ENCODE measurements at places on chromosomes 1 and 21. TPM values are rescaled to one million over a fixed set of nuclear protein-coding genes. Genes with fewer than 3 reads are reported as not detected.

DNA sequence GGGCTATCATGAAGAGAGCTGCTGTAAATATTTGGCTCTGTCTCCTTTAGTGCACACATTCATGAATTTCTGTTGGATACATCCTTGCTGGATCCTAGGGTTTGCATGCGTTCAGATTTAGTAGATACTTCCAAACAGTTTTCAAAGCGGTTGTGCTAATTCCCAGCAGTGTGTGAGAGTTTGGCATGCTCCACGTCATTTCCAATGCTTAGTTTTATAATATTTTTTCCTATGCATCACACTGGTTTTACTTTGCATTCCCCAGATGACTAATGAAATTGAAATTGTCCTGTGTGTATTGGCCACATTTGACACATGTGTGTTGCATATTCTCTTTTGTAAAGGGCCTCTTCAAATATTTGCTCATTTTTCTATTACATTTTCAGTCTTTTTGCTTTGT lies 18.5 kb upstream of the AADACL3 start:
- DNase-seq: no peak

DNA sequence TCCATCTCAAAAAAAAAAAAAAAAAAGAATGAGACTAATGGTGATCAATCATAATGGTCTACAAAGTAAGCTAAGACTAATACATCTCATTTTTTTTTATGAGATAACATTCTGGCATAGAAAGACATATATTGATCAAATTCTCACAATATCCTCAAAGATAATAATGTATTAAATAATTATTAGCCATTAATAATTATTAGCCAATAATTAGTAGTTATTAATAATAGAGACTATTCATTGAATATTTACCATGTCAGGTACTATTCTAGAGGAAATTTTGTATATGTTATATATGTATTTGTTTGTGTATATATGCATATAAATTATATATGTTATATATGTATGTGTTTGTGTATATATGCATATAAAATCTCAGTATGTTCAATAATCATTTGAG lies 137.7 kb upstream of the PTBP2 start:
- no peak for DNase-seq

DNA sequence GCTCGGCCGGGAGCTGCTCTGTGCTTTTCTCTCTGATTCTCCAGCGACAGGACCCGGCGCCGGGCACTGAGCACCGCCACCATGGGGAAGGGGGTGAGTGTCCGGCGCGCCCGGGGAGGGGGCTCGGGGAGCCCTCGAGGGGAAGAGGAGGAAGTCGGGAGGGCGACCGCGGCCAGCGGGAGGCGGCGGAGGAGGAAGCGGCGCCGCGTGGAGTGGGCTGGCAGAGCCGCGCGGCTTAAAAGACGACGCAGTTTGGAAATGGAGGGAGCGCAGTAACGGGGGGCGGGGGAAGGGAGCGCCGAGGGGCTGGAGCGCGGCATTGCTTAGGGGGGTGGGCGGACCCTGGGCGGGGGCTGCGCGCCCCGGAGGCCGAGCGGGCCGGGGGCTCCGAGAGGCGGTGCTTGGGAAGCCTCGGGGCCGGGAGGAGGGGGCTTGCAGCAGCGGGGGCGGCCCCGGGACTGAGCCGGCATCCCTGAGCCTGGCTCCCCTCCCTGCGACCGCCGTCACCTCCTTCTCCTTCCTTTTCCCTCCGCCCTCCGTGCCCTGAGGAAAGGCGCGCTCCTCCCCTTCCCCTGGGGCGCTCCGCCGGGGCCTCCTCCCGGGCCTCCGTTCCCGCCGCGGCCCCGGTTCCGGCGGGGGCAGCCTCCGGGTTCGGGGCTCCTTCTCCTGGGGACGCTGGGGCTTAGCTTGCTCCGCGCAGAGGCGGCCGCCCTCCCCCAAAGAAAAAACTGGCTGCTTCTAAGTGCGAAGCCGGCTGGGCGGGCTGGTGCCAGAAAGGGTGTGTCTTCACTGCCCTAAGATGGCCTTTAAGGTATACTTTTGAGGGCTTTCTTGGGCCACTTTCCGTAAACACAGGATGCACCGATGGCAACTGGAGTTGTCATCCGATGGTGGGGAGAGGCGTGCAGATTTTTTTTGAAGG lies 648 bp downstream of the ATP1A1 start:
- DNase-seq: no peak

DNA sequence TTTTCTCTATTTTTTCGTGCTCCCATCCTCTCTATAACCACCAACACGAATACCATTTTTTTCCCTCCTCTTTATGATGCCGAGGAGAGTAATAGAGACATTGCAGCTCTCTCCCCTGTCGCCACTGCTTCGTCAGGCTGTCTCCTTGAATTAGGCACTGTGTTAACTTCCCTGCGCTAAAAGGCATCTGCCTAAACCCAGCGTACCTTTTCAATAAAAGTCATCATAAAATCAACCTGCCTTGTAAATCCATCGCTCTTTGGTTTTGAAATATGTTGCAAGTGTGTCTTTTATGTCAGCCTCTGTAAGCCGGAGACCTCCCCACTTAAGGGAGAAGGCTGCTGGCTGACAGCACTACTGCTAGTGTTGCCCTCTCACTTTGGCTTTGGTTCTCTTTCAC lies 8.7 kb downstream of the RNF220 start:
- DNase-seq: no peak

DNA sequence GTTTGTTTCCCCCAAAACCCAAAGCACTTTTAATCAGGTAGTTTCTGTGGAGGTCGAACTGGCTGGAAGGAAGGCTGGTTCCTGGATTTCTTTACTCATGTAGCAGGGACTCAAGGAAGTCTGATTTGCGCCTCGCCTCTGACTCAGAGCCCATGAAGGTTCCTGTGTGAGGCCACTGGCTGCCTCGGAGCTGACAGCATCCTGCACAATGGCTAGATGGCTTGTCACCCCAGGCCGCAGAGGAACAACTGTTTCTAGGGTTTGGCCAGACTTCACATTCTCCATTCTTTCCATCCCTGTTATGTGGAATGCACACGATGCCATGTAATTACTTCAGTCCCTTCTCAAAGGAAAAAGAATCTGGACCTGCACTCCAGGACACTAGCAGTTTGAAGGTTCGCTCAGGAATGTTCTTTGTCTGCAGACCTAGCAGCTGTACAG lies 39.1 kb upstream of the PRSS38 start:
- no peak for DNase-seq

DNA sequence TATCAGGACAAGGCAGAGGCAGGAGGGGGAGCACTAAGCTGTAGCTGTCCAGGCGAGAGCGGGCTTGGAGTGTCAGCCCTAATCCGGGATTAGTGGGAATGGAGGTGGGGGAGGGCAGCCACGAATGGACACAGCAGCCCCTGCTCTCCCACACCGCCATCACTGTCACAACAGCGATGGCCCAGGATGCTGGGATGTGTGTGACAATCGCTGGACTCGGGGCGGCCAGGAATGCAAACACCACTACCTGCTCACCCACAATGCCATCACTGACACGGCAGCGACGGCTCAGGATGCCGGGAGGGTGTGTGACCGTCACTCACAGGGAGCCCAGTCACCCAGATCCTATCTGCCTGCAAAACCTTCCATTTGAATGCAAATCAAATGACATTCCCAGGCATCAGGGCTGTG lies 2.9 kb downstream of the C2CD2 start:
- no peak for DNase-seq

- DNase-seq: no peak
Observed at GRCh38 chr1:245229051-245229450, 74.3 kb downstream of the KIF26B start.

- DNase-seq: no peak
Observed at GRCh38 chr1:7178741-7179140, 393.5 kb downstream of the CAMTA1 start.

DNA sequence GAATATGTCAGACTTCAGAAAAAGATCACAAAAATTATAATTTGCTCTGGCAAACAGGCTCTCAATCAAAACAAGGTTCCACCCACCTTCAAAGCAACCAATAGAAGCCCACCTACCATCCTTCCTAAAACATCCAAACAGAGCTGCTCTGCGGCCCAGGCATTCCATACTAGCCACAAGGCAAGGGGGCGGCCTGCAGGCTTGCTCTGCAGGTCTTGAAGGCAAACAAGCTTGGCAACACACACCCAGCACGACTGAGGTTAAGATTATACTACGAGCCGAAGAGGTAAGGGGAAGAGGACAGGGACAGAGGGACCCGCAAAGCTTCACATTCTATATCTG lies 207.3 kb downstream of the SLC45A1 start:
- no peak for DNase-seq

GRCh38 chr1:27968692-27969091 lies 8.9 kb downstream of the XKR8 start:
- DNase-seq: no peak

DNA sequence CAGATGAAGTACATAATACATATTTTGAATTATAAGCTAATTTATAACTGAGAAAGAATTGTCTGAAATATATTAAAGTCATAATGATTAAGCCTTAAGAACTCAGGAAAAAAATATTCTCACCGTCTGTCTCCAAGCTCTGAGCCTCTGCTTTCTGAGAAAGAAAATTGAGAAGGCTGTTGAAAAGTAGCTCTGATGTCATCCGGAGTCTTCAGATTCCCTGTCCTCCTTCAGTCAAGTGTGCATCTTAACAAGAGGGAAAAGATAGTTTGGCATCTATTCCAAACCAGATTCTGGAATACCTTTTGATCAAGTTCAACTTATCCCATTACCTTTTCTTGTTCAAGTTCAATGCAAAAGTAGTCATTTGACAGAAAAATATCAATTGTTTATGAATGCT lies 50.6 kb downstream of the NRIP1 start:
- DNase-seq: no peak

DNA sequence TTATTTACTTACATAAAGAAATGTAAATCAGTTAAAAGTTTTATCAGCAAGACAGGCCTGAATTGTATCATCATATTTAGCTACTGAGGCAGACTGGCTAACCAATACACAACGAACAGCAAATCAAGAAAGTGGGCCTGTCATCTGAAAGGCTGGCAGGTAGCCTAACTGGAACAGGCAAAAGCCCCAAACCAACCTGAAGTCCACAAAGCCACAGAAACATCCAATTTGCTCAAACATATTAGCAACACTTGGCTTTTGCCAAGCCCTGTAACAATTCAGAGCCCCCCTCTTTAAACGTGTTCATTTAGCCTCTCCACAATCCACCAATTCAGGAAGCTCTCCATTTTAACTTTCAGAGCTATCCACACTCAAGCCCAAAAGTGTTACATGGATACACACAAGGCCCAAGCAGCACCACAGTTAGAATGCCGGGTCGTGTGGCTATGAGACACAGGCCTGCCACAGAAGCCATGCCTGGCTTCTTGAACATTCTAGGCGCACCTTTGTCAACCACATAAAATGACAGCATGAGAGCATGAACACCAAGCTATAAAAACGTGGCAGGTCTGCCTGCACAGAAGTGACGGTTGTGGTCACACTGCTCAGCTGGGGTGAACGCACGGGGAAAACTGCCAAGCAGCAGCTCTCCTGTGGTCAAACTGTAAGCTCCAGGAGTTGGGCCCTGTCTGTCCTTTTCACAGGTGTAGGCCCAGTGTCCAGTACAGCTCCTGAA lies 49.3 kb downstream of the CD34 start:
- peak; percentile 44 for DNase-seq

Gene PCAT6
- 0.62 TPM for total RNA-seq

Gene KRTAP19-7
- not detected for total RNA-seq

Gene S100A8
- not detected for total RNA-seq

Gene HSD3B1
- not detected for total RNA-seq

Gene CELA3A
- 9.0 TPM for total RNA-seq

Gene ORC1
- 24.5 TPM for total RNA-seq

Gene PPIAL4G
- not detected for total RNA-seq

Gene CHI3L2
- total RNA-seq: 95.0 TPM

Data from GM12878 (cell line).